ENCODE measurements at places on chromosomes 4 and X.

GRCh38 chrX:110145854-110146253, 142.9 kb downstream of the TMEM164 start:
- DNase-seq = no peak

DNA sequence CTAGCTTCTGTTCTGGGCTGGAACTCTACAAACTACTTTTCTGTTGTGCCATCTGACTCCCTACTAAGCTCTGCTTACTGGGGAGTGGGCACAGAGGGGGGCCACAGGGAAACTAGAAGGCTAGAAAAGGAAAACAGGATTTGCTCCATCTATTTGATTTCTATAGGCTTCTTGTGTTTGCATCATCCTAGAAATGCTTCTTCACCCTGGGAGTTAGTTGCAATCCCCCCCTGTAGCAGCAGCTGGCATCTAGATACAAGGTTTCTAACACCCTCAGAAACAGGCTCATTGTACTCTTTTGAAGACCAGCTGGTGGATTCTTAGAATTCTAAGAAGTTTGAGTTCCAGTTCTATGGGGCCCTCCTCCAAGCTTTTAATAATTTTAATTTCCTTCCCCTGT, 213.4 kb downstream of the TMA16 start:
- no peak for DNase-seq

- no peak for DNase-seq
These were observed 56.0 kb downstream of the SAT1 start for GRCh38 chrX:23838953-23839352.

GRCh38 chr4:113844369-113844768, 82.8 kb upstream of the CAMK2D start:
- DNase-seq = no peak

DNA sequence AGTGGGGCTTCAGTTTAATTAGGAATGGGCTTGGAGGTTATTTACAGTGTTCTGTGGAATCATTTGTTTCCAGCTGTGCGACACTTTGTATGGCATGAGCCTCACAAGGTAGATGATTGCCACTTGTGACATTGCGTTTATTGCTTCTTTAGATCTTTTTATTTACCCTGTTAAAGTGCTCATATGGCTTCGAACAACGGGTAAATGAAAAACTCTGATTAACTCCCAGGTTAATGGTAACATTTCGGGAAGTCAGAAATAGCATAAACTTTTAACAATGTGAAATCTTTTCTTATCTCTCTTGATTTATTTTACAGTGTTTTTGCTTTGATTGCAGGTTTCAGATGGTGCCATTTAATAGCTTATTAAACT, 494.3 kb downstream of the IDS start:
- DNase-seq = no peak

- no peak for DNase-seq
These were observed 41.9 kb downstream of the HELQ start for GRCh38 chr4:83413676-83414075.

GRCh38 chr4:2962614-2963174, 512 bp downstream of the NOP14 start:
- DNase-seq = no peak

DNA sequence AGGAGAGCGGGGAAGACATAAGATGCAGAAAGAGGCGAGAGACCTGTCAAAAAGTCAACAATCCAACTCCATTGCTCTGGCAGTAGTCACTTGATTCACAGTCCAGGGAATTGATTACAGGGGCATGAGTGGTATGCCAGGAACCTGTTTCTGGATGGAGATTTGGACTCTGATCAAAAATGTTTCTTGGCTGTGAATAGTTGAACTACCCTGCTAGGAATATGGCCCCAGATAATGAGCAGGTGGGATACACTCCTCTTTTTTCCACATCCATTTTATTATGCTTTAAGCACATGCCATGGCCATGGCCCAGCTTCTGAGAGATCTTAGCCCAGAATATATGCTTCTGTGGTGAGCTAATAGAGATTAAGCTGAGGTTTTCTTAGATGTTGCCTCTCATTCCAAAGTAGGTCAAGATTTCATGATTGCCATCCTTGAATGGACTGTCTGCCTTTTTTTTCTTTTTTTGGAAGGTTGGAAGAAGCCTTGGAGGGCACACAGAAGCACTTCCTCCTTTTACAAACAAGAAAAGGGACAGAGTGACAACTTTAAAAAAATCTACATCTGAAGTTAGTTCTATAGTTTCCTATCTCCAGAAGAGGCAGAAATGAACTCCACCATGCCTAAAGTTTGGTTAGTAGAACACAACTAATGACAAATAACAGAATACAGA, 121.9 kb downstream of the KIT start:
- no peak for DNase-seq

DNA sequence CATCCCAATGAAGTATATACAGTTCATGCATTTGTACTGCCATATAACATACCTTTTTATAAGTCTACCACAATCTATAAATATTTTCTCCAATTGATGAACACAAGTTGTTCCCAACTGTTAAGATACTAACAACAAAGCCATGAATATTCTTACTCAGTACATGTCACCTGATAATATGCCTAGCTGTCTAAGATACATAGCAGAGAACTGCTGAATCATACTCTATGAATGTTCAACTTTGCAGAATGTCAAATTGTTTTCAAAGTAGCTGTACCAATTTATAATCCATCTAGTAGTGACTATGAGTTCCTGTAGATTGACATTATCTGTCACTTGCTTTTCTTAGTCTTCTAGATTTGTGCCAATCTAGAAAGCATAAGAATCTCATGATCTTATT, 84.9 kb downstream of the RAB28 start:
- no peak for DNase-seq

DNA sequence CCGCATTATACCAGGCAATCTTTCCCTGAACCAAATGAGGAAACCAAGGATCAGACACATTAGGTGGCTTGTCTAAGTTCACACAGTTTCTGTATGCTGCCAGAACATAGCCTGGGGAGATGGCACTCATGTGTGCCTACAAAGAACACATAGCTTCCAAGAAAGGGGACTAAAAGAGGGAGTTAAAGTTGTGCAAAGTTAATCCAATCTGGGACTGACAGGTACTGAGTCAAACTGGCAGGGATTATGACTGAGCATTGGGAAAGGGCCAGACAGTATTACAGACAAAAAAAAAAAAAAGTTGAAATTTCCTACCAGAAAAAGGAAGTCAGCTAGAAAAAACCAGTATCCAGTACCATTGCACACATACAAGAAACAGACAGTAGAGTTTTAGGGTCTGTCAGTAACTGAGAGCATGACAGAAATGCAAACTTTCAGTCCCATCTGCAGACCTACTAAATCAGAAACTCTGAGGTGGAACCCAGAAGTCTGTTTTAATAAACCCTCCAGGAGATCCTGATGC, 37.2 kb downstream of the ADAMTS3 start:
- no peak for DNase-seq

DNA sequence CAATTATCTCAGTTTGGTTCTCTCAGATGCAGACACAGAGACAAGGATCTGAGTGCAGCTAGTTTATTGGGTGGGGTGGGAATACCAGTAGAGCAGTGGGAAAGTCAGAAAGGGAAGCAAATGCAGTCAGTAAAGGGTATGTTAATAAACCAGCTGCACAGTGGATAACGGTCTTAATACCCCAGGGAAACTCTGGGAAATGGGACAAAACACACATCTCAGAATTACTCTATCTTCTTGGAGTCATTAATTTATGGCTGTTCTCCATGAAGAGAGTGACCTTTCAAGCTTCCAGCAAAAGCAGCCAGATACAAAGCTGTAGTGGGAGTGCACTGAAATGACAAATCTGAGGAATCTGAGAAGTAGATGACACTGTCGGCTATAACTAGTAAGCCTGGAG, 73.3 kb upstream of the NALF2 start:
- DNase-seq = no peak

- DNase-seq = no peak
These were observed 21.3 kb downstream of the IL15 start for GRCh38 chr4:141657550-141658250.

GRCh38 chrX:129698150-129698549, 40.6 kb upstream of the XPNPEP2 start:
- DNase-seq = peak; percentile 36

DNA sequence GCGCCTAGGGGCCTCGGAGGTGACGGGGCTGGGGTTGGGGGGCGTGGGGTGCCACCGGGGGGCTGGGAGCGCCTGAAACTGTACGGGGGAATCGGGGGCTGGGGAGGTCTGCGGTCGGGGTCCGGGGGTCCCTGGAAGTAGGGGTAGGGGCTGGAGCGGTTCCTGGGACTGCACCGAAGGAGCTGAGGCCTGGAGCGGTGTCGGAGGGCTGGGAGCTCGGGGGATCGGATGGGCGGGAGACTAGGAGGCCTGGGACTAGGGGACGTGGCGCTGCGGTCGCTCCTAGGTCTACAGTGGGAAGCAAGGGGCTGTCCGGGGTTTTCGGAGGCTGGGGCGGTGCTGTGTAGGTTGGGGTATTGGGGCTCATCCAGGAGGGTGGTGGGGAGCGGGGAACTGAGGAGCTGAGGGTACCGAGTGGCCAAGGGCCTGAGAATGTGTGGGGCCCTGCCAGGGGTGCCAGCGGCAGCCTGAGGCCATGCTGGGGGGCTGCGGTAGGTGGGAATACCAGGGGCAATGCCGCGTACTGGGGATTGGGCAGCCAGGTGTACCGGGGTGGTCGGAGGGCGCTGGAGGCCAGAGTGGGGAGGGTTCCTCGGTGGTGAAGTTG, 562 bp downstream of the AKAP17A start:
- peak; percentile 12 for DNase-seq

- DNase-seq = no peak
These were observed 3.8 kb downstream of the MSN start for GRCh38 chrX:65671286-65671685.

DNA sequence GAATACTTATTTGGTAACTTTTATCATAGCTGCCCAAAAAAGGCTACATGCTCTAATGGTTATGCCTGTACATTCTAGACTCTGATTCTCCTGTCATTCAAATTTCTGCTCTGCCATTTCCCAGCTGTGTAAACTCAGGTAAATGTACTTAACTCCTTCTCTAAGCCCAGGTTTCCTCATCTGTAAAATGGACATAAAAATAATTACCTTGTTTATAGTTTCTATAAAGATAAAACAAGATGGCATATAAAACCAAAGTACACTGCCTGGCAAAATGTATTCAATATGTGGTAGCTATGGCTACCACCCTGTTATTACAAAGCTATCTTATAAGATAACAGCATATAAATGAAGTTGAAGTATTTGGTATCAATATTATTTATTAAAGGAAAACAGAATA, 158.8 kb downstream of the PPARGC1A start:
- DNase-seq = no peak

DNA sequence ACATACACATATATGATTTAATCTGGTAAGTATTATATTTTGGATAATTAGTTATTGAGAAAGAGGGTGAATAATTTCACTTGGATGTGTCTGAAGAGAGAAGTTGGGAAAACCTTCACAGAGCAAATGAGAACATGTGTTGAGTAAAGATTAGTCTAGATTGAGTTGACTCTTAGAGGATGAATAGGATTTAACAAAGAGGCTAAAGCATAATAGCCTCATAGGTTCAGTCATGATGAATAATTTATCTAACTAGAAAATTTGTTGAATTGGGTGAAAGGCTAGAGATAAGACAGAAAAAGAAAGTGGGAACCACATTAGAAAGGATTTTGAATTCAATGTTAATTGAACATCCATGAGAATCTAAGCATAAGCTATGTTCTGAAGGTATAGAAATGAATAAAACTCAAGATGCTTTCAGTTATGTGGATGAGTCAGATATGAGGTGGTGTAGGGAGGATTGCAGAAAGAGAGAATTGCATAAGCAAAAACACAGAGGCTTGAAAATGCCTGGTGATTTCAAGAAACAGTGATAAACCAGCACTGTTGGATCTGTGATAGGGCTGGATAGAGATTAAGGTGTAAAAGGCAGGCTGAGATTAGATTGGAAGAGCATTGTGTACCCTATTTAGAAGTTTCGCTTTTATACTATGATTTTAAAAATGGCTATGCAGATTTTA, 207.6 kb upstream of the NR3C2 start:
- peak; percentile 4 for DNase-seq

GRCh38 chr4:41620594-41621256, 82.8 kb downstream of the LIMCH1 start:
- DNase-seq = no peak

DNA sequence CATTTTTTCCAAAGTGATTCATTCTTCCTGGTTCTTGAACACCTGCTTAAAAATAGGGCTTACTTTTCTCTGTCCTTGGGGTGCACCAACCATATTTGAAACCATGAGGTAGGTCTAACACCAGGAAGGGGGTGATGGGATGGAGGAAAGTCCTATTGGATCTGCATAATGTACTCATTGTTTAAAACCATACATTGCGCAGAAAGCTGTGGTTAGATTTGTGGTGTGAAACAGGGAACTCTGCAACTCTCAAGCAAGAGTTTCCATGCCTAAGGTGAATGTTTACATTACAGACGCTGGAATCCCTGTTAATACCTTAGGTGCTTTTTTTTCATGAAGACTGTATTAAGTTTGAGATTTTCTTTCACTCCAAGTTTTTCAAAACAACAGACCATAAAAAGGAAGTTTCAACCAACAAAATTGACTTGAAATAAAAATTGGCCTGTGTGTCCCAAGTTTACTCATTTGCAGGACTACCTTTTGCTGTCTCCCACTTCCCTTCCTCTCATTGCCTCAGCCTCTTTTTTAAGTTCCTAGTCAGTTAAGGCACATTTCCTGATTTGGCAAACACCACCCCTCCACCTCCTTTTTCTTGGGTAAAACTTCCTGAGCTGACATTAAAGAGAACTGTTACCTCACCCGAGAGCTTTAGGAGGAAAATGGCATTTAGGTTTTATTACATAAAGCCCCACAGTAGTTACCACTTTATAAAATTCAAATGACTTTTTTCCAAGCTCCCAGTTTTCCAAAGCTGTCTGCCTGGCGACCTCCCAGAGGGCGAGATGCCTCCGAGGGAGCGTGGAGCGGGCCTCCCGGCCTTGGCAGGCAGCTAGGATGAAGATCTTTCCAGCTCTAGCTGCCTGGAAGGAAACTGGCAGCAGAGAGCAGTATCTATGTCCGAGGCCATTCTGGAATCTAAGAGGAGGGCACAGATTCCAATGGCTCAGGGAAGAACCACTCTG, 47.9 kb upstream of the RBPJ start:
- DNase-seq = no peak

DNA sequence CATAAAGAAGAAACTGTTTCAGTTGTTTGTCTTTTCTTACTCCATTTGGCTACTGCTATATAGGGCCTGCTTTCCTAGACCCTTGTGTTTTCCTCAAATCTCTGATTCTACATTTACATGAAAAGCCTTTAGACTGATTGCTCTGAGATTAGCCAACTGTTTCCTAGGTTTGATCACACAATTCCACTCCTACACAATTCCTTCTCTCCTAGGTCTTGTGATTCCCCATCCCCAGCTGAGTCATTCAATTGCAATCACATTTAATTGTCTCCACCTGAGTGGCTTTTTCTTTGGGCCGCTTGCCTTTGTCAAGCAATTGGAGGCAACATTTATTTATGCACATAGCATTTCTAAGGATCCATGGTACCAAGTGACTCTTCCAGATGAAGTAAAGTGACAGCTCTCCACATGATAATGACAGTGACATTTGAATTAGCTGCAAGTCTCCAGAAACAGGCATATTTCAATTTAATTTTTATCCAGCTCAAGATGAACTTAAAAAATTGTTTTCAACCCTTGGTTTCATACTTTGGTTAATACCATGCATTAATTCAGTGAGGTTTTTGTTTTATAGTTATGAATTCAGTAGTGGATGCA, 35.8 kb downstream of the ATXN3L start:
- DNase-seq = peak; percentile 16

All from RWPE1 (cell line).